ENCODE measurements at places on chromosomes 6 and 20.
A peak's percentile ranks its signal among the peaks of the same experiment; 100 is the strongest.

GRCh38 chr6:45845567-45845966 lies 170.1 kb downstream of the CLIC5 start:
- no peak for DNase-seq

DNA sequence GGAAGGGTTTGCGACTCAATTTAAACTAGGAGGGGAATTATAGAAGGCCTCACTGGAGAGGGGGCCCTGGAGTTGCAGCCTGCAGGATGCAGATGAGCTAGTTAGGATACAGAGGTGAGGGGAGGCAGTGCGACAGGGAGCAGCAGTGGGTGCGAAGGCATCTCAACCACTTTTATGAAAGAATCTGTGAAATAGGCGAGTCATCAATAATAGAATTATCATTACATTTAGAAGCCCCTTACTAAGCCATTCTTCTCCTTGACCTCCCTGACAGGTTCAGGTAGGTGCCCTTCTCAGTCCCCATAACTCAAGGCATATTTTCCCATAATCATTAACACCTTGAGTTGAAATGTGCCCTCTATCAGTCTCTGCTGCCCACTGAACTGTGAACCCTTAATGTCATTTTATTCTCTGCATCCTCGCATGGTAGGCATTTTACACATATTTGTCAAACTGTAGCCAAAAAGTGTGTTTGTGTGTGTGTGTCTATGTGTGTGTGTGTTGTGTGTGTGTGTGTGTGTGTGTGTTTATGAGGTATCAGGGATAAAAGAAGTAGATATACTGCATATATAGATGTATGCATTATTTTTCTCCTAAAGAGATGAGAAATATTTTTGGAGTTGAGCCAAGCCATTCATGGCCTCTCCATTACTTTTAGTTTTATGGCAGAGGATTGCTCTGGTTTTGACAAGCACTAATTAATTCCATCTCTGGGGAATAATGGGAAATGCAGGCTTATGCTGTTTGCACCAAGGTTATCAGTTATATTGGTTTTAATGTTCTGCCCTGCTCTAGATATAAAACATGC lies 898.8 kb downstream of the KIF16B start:
- DNase-seq: no peak

- DNase-seq: no peak
These were observed 634.0 kb upstream of the PTCHD4 start for GRCh38 chr6:48744948-48745347.

DNA sequence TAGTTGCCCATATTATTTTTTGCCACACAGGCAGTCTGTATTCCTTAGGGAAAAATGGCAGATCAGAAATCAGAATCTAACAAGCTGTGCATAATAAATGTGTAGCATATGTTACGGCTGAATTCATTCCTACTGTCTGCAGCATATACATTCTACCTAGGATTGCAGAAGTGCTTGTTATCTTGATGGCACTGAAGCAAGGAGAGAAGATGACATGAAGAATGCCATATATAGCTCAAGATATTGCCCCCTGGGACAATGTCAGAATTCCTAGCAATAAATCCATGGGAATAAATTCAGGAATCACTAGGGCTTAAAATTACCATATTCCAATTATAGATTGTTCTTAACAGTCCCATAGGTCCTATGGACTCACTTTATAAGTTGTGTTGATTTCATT lies 293.0 kb upstream of the CNR1 start:
- no peak for DNase-seq

GRCh38 chr6:16539086-16539931 lies 222.0 kb downstream of the ATXN1 start:
- DNase-seq: no peak

DNA sequence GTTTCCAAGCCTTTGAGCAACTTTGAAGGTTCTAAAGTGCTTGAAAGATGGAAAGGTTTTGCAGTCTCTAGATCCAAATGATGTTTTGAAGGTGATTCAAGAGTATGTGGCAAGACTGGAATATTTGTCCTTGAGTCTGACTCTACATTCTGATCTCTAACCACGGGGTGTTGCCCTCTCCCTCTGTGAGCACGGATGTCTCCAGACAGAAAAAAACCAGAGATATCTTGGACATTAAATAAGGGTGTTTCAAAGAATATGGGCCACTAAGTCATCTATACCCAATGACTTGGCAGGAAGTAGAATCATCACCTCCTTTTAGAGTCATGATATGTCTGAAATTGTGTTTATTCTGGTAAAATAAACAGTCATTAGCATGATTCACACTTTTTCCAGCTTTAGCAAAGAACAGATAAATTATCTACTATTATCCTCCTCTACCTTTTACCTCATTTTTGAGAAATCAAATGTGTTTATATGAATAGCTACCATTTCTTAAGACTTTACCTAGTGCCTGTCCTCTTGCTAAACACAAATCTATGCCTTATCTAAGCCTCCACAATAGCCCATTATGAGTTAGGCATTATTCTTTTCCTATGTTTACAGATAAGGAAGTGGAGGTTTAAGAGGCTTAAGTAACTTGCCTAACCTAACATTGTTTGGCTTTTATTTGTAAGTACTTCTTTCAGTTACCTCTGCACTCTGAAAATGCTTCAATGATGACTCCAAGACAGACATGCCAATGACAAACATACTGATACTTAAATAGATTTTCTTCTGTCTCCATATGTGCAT lies 384.4 kb downstream of the BMP2 start:
- DNase-seq: no peak

DNA sequence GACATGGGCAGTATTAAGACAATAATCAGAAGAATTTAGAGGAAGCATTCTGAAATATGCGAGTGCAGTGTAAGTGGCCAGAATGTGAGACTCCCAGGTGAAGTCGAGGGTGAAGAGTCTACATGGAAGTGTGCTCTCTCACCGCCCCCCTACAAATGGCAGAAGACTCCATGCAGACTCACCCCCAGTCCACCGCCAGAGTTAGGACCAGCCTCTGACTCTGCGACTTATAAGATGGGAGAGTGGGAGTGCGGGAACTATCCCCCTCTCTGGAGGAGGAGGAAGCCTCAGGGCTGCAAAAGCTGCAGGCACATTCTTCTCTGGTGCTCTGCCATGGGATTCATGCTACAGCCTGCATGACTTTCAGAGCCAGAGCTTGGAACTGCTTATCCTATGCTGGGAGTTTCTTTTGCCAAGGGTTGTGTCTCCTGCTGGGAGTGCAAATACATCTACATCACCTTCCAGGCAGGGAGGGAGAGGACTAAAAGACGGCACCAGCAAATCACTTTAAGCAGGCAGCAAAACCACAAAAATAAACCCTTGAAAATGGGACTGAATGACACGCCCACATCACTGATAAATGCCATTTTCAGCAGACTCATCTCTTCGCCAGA lies 206.7 kb upstream of the SULF2 start:
- DNase-seq: no peak

DNA sequence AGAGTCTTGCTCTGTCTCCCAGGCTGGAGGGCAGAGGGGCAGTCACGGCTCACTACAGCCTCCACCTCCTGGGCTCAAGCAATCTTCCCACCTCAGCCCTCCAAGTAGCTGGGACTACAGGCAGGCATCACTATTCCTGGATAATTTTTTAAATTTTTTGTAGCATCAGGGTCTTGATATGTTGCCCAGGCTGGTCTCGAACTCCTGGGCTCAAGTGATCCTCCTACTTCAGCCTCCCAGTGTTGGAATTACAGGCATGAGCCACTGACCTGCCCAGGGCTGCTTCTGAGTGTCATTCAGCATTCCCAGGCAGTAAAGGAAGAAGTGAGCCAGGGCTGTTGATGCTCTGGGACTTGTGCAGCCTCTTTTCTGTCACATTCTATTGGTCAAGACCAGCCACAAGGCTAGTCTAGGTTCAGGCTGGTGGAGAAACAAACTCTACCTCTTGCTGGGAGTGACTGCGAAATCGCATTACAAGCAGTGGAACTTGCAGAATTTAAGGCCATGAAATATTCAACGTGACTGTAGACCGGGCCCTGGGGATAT lies 2.1 kb upstream of the ARFGEF2 start:
- DNase-seq: no peak

- DNase-seq: no peak
These were observed 155.5 kb downstream of the THBS2 start for GRCh38 chr6:169098116-169098515.

- DNase-seq: no peak
These were observed 90.8 kb upstream of the AFDN start for GRCh38 chr6:167735951-167736288.

DNA sequence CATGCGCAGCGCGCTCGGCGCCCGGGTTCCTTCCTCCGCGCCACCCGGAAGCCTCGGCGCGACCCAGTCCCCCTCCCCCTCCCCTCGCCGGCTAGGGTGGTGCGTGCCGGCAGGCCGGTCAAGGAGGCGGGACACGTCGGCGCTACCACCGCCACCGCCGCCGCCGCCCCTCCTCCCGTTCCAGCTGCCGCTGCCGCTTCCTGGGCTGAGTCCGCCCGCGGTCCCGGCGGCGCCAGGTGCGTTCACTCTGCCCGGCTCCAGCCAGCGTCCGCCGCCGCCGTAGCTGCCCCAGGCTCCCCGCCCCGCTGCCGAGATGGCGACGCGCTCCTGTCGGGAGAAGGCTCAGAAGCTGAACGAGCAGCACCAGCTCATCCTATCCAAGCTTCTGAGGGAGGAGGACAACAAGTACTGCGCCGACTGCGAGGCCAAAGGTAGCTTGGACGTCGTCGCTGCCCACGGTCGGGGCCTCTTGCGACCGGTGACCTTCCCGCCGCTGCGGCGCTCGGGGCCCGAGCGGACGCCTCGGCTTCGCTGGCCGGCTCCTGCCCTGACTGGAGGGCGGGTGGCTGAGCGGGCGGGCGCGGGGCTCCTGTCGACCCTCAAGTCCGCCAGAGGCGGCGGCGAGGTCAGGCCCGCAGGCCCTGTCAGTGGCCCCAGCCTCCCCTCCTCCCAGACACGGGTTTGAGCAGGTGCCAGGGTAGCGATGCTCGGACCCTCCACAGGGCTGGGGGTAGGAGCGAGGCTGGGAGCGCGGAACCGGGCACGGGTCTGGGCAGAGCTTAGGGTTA lies at the start of gene SMAP1:
Gene SMAP1, plus strand, starts transcription at position 173 of the 788 bp plus-strand sequence. Its CDS starts 141 bp downstream, at position 314.
- DNase-seq: peak; percentile 97

DNA sequence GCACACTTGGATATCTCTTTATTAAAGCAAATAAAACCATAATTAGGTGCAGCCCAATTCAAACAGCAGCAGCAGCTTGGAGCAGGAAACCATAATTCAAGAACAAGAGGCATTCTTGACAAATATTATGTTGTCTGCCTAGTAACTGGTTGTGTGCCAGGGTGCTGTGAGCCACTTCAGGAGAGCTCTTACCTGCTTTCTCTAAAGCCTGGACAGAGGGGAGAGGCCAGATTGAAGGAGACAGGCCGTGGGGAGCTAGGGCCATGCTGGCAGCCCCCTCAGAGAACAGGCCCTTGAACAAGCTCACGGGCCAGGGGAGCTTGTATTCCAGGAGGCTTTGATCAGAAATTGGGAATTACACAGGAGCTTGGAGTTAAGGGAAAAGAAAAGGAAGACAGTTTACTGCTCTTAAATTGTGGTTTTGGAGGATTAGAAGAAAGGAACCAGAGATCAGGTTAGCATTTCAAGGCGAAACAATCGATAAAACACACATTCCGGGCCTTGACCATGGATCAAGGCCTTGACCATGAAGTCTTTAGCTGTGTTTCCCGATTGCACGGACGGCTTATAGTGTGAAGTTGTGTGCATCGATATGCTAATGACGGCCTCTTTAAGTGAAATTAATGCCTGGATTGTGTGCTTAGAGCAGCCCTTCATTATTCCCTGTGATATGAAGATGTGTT lies 69.8 kb upstream of the NKX2-2 start:
- DNase-seq: no peak

DNA sequence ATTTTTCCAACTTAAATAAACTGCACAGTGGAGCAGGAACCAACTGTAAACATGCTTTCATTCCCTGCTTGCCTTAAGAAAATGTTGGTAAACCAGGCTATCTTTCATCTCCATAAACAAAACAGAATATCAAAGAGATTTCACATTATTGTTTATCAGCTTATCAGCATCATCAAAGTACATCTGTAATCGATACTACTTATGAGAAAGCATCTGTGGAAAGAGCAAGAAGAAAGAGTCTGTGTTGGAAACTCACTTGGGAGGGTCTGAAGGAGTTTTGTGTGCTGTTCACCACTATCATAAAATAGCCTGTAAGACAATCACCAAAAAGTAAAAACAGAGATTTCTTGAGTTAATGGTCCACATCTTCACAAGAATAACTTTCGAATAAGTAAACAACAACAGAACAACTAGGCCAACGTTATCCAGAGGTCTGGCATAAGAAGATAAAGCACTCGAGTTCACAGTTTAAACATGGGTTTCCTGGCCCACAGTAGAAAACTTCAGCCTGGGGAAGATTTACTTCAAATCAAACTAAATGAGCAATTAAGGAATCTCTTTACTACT lies 47.9 kb downstream of the EPB41L2 start:
- no peak for DNase-seq

- no peak for DNase-seq
These were observed 369.4 kb upstream of the IMPG1 start for GRCh38 chr6:76441875-76442274.

GRCh38 chr20:4069751-4070150 lies 54.4 kb upstream of the RNF24 start:
- no peak for DNase-seq

- DNase-seq: no peak
These were observed 555.5 kb downstream of the PTPRT start for GRCh38 chr20:42634156-42634555.

GRCh38 chr20:62368976-62369814 lies 2.1 kb upstream of the LAMA5 start:
- no peak for DNase-seq

DNA sequence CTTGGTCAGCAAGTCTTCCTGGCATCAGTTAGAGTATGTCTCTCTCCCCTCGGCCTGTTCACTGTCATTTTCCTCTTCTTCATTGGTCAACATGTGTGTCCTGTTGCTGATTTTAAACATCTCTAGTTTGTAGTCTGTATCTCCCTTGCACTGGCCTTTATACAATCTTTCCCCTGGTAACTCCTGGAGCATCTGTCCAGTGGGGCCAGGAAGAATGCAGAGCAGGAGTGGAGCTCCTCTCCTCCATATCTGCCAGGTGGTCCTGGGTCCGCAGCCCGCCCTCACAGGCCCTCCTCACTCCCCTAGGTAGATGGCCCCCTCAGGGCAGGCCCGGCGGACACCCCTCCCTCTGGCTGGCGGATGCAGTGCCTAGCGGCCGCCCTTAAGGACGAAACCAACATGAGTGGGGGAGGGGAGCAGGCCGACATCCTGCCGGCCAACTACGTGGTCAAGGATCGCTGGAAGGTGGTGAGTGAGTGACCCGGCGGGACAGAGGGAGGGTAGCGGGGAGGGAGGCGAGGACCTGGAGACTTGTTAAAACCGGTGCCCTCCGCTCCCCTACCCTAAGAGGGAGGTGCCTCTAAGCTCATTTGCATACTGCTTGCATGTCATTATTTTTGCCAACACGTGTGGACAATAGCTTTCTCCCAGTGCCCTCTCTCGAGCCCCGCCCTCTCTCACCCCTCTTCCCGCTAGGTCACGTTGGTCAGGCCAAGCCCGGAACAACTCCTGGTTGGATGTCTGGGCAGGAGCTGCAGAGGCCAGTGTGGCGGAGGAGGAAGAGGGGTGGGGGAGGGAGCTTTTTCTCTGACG lies 3.2 kb downstream of the TTBK1 start:
- DNase-seq: peak; percentile 91

- DNase-seq: no peak
These were observed 114.0 kb upstream of the FOXO3 start for GRCh38 chr6:108446629-108447150.

DNA sequence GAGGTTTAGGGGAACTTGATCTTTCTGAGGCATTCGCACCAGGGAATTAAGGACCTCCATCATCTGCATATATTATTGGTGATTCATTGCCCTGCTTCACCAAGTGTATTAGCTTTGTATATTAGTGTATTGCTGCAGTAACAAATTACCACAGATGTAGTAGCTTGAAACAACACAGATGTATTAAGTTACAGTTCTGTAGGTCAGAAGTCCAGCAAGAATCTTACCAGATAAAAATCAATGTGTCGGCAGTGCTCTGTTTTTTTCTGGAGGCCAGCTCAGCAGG lies 65.8 kb downstream of the HMGN3 start:
- DNase-seq: no peak

Measured in Karpas-422 (cell line).